ENCODE measurements at places on chromosomes 4 and X.

- DNase-seq = peak; percentile 42
These were observed 124.5 kb upstream of the PLAC1 start for GRCh38 chrX:134782796-134783195.

DNA sequence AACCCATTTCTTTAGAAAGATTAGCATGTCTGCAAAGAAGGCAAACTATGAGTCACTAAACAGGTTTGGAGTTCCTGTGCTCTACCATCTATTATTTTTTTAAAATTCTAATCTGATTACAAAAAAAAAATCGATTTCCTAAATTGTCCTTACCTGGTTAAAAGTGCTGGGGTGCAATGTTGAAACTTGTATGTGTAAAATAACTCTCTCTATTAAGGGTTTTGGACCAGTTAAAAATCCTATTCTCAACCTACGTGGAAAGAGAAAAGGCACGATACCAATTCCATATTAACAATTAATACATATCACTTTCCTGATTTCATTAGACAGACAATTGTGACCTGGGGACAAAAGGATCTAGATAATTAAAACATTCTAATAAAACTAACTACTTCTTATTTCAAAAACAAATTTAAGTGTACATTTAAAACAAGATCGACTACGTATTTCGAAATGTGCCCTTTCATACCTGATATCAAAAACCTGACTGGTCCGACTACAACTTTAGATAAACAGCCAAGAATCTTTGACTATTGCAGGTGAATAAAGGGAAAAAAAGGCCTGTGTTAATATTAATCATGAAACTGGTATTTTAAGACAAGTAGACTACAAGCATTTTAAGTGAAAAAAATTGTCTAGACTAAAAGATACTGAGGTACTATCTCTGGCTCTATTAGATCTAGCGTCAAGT lies 21.2 kb downstream of the AADAT start:
- DNase-seq = no peak

DNA sequence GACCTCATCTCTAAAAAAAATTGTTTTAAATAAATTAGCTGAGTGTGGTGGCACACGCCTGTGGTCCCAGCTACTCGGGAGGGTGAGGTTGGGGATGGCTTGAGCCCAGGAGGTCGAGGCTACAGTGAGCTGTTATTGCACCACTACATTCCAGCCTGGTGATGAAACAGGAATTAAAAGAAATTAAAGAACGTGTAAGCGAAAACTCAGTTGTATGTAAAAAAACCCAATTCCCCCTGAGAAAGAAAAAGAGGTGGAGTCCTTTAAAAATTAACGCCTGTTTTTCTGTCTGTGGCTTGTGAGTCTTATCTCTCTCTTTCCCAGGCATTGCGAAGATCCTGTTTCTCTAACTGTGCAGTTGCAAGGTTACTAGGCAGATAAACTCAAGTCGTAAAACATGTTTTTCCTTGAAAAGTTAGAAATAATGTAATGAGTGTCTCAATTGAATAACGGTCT lies 22.1 kb downstream of the EPGN start:
- DNase-seq = no peak

DNA sequence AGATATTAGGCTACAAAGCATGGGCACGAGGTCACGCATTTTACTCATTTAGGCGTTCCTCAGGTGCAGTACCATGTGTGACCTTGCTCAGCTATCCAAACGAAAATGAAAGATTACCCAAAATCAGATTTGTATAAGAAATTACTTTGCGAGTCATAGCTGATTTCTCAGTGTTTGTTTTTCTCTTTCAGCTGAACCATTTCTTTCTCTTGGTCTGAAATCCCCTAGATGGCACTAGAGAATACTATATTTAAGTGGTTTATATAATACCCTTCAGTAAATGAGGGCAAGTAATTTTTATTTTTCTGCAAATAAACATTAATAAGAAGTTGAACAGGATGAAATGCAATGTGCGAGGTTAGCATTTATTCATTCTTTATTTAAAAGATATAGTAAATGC lies 496.6 kb downstream of the STIM2 start:
- no peak for DNase-seq

DNA sequence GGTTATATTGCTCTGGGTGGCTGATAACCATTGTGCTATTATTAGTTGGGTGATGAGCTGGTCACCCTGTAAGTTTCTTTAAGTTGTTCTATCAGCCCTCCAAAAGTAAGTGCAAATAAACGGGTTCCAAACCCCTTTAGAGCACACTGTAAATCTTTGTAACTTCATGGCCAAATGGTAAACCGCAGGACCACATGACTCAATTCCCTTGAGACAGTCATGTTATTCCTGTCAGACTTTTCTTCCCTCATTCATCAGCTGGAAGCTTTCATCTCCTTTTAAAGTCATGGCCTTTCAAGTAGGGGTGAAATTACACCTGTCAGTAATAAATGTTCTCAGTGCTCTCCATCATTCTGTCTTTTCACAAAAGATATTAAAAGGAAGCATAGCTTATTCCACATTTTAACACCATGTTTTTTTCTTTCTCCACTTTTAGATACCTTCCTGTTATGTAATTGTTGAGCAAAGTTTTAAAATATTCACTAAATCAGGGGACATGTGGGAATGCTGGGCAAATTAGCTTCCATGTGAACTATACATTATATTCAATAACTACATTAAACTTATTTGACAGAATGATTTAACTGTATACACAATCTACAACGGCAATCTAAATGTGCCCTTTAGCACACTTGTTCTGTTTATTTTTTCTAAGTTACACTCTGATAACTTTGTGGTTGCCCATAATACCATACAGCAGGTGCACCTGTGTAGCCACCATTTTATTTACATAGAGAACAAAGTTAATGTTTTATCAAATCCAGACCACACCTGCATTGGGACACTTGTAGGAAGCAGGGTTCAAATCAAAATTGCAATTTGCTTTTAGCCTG lies 275.5 kb downstream of the CFAP299 start:
- peak; percentile 38 for DNase-seq

DNA sequence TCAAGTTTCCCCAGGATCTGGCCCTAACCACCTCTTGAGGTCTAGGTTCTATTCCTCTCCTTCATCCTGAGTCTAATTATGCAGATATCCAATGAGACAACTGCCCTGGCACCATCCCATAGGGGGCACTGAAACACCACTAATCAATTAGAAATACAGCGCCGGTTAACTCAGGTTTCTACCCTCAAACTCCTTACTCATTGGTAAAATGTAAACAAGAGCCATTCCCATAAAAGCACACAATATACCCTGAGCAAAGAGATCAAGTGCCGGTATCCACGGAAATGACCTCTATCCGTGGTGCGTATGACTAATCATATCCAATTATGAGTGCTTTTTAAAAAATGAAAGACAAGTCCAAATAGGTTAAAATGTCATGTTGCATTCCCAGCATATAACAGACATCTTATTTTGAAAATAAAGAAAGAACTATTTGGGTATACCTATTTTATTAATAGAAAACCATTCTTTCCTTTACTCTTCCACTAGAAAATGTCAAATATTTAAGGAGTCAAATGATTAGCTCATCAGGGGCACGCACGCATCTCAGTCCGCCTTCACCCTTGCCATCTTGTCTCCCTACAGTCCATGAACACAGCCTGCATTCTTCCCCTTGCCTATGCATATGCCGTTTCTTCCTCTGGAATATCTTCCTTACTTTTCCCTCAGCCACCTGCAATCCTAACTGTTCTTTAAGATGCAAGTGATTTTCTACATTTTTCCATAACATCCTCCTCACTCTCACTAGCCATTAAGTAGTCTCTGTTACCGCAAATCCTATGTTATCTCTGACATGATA lies 141.1 kb downstream of the MAML3 start:
- DNase-seq = peak; percentile 40

GRCh38 chrX:20461002-20461401 lies 194.3 kb upstream of the RPS6KA3 start:
- peak; percentile 28 for DNase-seq

DNA sequence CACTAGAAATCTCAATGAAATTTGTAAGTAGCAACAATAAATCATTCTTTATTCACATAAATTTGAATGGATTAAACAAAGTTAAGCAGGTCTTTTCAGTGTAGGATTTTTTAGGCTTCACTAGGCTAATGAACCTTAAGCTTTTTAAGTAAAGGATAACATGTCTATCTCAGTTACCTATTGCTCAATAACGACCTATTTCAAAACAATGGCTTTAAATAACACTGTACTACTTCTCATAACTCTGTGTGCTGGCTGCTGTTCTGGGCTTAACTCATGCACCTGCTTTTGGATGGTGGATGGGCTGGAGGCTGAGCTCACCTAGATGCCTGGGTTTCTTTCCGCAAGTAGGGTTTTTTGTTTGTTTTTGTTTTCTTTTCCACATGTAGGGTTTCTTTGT lies 495.0 kb upstream of the SLIT2 start:
- no peak for DNase-seq

- peak; percentile 18 for DNase-seq
These were observed 186.0 kb upstream of the FRMPD4 start for GRCh38 chrX:11952176-11952720.

DNA sequence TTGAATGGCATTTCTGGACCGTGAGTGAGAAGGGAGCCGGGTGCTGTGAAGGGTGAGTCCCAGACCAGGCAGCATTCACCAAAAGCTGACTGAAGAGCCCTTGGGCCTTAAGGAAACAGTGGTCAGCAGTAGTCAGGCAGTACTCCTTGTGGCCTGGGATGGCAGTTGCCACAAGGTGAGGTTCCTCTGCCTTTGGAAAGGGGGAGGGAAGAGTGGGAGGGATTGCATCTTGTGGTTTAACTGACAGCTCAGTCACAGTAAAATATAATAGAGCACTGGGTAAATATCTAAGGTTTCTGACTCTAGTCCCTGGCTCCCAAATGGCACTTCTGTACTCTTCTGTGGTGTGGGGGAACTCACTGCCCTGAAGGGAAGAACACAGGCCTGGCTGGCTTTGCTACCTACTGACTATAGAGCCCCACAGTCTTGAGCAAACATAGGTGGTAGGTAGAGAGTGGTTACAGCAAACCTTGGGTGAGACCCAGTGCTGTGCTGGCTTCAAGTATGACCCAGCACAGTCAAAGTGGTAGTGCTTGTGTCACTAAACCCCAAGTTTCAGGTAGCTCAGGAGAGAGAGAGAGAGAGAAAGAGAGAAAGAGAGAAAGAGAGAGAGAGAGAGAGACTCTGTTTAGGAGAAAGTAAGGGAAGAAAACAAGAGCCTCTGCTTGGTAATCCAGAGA lies 154.2 kb downstream of the TEX11 start:
- no peak for DNase-seq

GRCh38 chr4:169723207-169723965 lies 34.4 kb downstream of the HPF1 start:
- DNase-seq = peak; percentile 6

GRCh38 chr4:133355633-133356032 lies 206.5 kb downstream of the PCDH10 start:
- no peak for DNase-seq

GRCh38 chr4:48255072-48255958 lies 14.3 kb downstream of the TEC start:
- no peak for DNase-seq

GRCh38 chrX:118652717-118653116 lies 74.7 kb upstream of the IL13RA1 start:
- peak; percentile 68 for DNase-seq

All from AG10803 (cell line).